ENCODE measurements at places on chromosomes 12 and 14.

GRCh38 chr12:100293017-100293416 is 26.0 kb downstream of the SCYL2 start:
- DNase-seq, result no peak

- DNase-seq, result no peak
Measured at GRCh38 chr14:85088192-85088591, 441.8 kb upstream of the FLRT2 start.

GRCh38 chr14:98364961-98365360 is 907.0 kb downstream of the BCL11B start:
- no peak for DNase-seq

DNA sequence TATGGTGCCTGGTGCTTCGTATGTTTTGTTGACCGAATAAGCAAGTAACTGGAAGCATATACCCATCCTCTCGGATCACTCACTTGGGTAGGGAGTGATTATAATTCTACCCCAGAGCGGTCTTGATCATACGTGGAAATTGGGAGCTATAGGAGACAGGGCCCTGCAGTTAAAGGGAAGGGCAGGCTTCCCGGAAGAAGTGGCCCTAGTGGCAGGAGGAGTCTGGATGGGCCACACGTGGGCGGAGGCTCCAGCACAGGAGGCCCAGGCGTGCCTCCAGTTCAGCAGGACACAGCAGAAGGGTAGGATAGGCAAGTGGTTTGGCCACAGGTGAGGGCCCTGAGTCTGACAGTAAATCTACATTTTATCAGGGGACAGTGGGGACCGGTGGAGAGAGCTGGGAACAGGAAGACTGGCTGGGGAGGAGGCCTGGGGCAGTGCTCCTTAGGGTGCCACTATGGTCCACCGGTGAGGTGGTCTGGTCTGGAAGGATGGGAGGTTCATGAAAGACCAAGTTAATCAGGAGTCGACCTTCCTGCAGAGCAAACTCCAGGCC is 23.5 kb upstream of the YY1 start:
- no peak for DNase-seq

Measured in SK-N-DZ (cell line).